Stimulated activated CD4-positive, alpha-beta T cell treated with anti-CD3 and anti-CD28 coated beads, Interleukin-1b, Interleukin-23, amount 100 ng/mL, for 48 hours (primary cell): ENCODE measurements at places on chromosomes 5 and 9.

- no peak for DNase-seq
Observed at GRCh38 chr9:20611691-20612287, 10.5 kb downstream of the MLLT3 start.

GRCh38 chr5:148748702-148749392 is 77.6 kb upstream of the ADRB2 start:
- no peak for DNase-seq

DNA sequence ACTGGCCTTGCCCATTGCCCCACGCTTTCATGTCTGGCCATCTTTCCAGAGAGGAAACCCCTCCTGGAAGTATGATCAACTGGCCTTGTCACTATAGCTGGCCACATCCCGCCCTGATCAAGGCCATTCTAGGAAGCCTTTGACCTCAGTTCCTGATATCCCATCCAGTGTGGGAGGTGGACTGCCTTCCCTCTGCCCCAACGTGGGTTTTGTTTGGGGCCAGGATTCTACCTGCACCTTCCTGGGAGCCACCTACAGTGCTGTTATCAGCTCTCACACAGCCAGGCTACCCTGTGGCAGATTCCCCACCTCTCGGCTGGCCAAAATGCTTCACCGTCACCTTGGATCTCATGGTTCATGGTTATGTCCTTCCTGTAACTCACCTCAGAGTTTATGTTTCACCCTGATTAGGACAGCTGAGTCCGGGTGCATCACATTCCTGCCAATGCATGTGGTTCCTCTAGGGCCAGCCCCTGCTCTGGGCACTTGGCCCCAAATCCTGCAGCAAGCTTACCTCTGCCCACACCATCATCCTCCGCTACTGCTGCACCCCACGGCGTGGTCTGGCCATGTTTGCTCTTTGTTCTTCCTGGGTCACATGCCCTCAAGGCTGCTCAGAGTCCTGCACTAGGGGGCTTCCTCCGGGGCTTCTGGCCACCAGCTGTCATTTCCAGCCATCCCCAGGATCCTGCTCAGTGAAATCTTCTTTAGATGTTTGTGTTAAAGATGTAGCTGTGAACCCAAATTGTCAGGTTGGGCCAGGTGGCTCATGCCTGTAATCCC is 24.2 kb upstream of the S1PR3 start:
- no peak for DNase-seq

DNA sequence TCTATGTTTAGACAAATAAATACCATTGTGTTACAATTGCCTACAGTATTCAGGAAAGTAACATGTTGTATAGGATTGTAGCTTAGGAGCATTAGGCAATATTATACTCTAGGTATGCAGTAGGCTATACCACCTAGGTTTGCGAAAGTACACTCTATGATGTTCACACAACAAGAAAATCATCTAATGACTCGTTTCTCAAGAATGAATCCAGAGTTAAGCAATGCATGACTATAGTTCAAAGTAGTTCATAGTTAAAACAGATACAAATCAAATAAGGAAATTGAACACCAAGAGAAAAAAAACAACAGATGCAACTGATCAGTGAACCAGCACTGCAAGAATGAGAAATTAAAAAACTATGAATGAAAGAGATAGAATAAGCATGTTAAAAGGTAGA is 27.6 kb upstream of the ABLIM3 start:
- no peak for DNase-seq

DNA sequence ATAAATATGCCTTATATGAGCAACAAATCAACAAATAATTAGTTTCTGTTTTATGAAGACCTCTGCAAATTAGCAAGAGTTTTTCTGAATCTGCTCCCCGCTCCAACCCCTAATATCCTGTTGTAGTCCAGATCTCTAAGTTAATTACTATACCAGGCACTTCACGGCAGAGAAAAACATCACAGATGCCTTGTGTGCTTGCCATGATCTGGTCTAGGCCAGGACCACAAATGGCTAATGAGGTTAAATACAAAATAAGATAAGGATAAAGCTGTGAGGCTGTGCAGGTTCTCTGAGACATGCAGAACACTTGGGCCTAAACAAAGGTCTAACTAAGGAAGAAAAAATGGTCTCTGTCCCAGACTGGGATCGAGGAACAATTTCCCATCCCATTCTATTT is 150.8 kb downstream of the SLIT3 start:
- no peak for DNase-seq

- no peak for DNase-seq
Observed at GRCh38 chr5:171496456-171496855, 77.0 kb downstream of the FGF18 start.

- no peak for DNase-seq
Observed at GRCh38 chr5:54221135-54221534, 89.2 kb downstream of the ARL15 start.

- DNase-seq: no peak
Observed at GRCh38 chr9:87556821-87557220, 59.2 kb downstream of the DAPK1 start.

GRCh38 chr9:138040446-138041430 is 163.2 kb downstream of the CACNA1B start:
- DNase-seq: no peak

- DNase-seq: no peak
Observed at GRCh38 chr9:124349675-124350493, 65.4 kb downstream of the PSMB7 start.

DNA sequence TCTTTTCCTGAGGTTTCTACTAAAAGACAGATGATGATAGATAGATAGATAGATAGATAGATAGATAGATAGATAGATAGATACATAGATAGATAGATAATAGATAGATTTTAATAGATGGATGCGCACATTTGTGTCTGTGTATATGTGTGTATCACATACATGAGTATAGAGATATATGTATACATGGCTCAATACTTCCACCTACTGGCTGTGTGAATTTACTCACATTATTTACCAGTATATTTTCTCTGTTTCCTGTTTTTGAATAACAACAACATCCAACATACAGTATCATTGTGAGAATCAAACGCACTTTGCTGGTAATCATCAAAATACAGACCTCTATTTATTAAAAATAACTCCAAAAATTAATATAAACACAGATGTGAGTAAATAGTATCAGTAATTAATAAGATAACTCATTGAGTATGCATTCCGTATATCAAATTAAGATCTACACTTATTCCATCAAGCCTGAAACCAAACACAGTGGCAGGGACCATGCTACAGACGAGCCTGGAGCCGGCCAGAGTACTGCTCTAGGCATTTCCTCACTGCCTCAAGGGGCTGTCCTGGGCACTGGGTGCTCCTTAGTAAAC is 338.0 kb downstream of the SEMA5A start:
- DNase-seq: no peak
